Testis (tissue), 5 donors: ENCODE measurements at places on chromosomes 4 and X.

DNA sequence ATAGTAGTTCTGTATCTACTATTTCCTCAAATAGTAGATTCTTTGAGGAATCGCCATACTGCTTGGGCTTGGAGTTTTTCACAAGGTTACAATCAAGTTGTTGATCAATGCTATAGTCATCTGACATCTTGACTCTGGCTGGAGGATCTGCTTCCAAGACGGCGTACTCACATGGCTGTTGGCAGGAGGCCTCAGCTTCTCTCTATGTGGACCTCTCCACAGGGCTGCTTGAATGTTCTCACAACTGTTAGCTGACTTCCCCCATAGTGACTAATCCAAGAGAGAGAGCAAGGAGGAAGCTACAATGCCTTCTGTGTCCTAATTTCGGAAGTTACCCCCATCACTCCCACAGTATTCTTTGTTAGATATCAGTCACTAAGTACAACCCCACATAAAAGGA is 10.3 kb downstream of the EGFL6 start:
- no peak for DNase-seq

DNA sequence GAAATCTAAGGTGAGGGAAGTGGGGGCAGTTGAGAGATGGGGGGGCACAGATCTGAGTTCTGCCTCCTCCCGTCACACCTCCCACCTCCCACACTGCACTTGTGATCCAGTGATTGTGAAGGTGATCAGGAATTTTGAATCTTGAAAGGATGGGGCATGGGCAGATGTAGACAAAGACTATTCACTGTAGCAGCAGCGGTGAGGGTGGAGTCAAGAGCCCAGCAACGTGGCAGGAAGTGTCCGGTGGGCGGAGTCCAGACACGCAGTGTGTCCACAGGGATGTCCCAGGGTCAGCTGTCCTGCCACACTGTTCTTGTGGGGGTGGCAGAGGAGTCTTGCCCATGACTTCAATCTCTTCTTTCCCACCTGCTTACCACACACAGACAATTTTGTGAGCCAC is 330.5 kb upstream of the GALNT7 start:
- DNase-seq: no peak

- peak; percentile 80 for DNase-seq
Measured at GRCh38 chr4:6720202-6720699, 4.3 kb downstream of the BLOC1S4 start.

DNA sequence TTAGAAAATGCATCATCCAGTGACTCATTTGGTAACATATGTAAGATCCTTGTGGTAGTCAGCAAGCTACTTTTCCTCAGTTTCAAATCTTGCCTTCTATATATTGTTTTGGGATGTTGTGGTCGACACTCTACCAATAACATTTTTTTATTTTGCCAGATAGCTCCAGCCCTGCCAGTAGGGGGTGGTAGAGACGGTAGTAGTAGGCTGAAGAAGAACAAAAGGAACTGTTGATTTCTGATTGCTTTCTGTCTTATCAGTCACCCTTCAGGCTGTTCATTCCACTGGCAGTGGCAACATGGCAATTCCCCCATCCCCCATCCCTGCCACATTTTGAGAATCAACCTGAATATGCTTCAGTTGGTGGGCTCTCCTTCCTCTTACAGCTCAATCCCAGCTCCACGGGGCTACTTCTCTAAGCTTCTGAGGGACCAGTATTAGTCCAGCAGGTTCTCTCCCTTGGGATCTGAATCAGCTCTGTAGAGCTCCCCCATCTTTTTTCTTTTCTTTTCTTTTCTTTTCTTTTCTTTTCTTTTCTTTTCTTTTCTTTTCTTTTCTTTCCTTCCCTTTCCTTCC is 171.5 kb upstream of the VEGFC start:
- DNase-seq: no peak

DNA sequence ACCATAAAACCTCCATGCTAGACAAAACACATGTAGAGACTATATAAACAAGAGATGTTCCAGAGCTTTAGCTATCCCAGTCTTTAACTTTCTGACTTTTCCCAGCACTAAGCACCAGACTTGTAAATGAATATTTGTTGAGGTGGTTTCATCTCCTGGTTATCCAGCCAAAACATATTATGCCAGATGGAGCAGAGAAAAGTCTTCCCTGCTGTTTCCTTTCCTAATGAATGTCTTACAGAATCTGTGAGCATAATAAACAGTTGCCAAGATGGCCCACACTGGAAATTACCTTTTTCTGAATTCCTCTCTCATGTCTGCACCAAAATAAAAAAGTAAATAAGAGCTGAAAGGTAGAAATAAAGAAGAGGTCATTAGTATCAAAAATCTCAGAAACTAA is 159.2 kb downstream of the TECRL start:
- DNase-seq: no peak

GRCh38 chr4:14926368-14926767 is 75.9 kb upstream of the CPEB2 start:
- peak; percentile 19 for DNase-seq

DNA sequence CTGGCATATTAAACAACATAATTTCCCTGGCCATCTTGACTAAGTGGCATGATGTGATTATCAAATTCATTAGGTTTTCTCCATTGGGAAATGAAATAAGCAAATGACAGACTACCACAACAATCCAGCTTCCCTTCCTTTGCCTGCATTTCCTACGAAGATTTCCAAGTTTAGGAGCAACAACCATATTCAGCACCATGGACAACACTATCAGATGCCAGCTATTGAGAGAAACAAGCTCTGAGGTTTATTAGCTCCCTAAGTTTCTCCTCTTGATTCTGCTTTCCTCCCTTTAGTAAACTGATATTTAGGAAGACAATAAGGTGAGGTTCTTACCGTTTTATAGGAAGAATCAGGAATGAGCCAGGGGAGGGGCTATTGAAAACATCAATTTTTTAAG is 36.2 kb downstream of the DCX start:
- DNase-seq: no peak

DNA sequence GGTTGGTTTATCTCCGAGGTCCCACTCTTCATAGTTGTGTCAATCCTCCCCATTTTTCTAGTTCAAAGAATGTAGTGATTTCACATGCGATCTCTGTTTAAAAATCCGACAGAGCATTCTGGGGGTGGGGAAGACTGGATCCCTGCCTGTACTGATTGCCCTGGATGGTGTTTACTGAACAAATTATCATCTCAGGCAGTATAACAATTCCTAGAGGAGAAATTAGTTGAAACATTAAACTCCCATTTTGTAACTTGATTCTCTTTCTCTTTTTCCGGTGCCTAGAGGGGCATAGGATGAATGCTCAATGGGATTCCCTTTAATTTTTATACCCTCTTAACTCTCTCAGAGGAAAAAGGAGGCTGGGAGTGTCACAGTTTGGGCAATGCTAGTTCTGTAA is 10.0 kb upstream of the CWH43 start:
- DNase-seq: no peak

- DNase-seq: no peak
Measured at GRCh38 chr4:796206-796605, 29.7 kb downstream of the CPLX1 start.

DNA sequence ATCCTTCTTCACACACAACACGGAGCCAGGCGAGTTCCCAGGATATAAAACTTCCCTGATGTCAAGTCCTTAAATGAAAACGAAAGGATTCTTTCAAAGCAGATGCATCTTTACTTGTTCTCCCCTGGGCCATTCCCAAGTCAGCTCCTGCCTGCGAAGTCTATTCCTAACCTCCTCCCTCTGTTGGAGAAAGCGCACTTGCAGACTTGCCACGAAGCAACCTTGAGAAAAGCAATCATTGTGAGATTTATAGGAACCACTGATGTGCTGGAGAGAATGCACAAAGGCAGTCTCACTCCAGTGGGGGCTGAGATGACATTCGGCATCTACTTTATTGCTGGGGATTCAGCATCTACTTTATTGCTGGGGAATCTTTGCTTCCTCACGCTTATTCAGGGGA is 155.7 kb downstream of the NSUN7 start:
- no peak for DNase-seq
